ENCODE measurements at places on chromosomes 3 and 15. TPM values are rescaled to one million over a fixed set of nuclear protein-coding genes. Genes with fewer than 3 reads are reported as not detected.

DNA sequence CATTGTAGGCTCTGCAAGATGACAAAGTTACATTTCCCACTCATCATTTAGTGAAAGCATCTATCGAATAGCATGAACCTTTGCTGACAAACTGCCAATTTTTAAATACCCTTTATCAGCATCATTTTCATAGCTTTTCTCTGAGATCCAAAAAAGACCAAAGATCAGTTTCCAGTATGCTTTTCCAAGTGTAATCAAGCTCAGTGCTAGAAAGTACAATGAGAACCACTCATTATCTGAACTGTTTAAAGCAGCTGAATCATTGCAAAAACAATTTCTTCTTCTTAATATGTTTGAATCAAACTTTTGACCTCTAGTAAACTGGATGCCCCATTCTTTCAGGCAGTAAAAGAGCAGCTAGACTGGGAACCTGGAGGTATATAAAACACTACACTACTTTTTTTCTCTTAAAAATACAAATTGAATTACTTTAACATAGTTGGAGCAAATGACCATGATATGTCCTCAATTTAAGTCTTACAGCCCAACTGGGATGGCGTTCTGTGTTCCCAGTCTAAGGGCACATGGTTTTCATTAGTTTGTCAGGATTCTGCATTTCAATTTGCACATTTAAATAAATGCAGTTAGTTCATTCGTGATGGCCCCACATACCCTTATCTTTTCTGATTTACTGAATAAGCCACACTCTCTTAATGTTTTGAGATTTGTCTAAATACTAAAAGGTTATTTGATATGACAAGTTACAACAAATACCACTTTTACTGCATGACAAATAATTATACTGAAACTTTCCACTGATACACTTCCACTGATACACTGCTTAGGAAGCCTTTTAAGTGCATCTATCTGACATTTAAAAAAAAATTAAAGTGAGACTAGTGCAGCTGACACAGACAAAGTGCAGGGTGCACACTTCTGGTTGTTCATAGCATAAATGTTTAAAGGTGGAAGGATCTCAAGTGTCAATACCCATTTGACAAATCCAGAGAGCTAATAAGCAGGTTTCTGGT is 146.0 kb upstream of the FRMD4B start:
- no peak for DNase-seq

DNA sequence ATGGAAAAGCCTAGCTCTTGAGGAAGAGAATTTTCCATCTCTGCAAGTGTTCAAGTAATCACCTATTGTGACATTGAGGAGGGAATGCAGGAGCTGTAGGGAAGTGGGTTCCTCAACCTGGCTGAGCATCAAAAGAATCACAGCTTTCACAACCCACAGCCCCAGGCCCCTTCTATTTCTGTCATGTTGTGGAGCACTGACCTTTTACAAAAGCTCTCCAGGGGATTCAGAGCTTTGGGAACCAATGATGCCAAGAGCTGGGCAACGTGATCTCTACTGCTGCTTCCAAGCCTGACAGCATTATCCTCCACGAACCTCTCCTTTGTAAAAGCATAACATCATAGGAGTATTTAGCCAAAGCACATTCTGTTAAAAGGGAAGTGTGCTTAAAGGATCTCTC is 231.1 kb downstream of the ADAMTS9 start:
- DNase-seq = no peak

The MYRIP gene
- total RNA-seq = 7.2 TPM

GRCh38 chr15:77457191-77457904 is 36.7 kb downstream of the HMG20A start:
- DNase-seq = no peak

DNA sequence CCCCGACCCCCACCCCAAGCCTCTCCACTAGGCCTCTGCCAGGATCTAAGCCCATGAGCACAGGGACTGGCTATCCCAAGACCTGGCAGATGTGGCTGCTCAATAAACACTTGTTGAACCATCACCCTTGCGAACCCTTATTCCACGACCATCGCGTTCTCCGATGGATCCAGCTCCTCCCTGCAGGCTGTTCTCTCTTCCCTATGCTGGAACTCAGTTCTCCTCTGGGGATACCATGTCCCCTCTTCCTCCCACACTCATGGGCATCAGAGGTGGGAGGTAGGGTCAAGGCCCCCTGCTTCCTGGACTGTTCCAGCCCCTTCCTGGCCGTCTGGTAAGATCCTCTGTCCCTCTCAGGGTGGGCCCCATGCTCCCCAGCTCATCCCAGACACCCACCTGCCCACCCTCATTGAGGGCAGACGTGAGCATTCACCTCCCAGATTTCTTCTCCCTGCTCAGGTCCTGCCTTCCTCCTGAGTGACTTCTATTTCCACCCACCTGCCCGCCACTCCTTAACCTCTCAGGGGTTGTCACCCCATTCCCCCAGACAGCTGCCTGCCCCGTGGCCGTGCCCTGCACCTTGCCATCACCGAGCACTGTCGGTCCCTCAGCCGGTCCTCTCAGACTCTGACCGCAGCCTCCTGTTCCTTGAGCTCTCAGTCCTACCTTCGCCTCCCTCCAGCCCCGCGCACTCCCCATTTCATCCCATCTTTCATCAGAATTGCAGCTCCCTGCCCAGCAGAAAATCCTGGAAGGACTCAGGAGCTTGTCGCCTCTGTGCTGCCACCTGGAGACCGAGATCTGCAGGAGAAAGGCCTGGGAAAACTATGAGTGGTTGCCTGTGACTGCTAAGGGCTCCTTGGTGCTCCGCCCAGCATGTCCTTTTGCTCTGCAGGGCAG is 42.0 kb downstream of the PML start:
- DNase-seq = peak; percentile 69

GRCh38 chr15:69087366-69087976 is 73.0 kb upstream of the GLCE start:
- DNase-seq = no peak

- DNase-seq = no peak
Observed at GRCh38 chr3:164208821-164209220, 869.5 kb downstream of the SI start.

DNA sequence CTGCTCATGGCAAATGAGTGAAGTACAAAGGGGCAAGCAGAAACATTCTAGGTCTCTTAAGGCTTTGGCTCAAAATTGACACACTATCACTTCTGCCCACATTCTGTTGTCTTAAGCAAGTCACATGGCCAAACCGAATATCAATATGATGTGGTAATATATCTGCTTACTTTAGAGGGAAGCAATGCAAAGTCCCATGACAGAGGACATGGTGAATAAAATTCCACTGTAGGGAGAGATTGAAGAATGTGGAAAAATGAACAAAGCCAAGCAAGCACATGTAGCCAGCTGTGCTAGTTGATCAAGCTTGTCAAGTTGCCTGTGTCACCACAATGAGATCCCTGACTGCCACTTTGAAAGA is 11.2 kb upstream of the TBC1D5 start:
- DNase-seq = no peak

- no peak for DNase-seq
Observed at GRCh38 chr15:32844118-32844711, 126.4 kb downstream of the GREM1 start.

DNA sequence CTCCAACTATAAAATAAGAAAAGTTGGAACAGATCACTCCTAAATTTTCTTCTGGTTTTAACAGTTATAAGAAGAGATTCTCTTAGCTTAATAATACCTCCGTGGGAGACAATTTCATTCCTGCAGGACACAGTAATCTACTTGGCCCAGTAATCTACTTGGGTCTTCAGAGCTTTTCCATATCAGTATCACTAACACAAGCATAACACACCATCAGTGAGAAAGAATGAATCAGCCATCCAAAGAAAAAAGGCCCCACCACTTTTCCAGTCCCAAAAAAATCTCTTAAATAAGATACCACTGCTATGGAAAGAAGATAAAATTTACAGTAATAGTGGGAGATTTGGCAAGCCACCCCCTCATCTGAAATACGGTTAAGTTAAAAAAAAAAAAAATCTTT is 20.2 kb downstream of the SIN3A start:
- no peak for DNase-seq

The MYL3 gene
- 3.1 TPM for total RNA-seq

The GP5 gene
- 0.07 TPM for total RNA-seq

DNA sequence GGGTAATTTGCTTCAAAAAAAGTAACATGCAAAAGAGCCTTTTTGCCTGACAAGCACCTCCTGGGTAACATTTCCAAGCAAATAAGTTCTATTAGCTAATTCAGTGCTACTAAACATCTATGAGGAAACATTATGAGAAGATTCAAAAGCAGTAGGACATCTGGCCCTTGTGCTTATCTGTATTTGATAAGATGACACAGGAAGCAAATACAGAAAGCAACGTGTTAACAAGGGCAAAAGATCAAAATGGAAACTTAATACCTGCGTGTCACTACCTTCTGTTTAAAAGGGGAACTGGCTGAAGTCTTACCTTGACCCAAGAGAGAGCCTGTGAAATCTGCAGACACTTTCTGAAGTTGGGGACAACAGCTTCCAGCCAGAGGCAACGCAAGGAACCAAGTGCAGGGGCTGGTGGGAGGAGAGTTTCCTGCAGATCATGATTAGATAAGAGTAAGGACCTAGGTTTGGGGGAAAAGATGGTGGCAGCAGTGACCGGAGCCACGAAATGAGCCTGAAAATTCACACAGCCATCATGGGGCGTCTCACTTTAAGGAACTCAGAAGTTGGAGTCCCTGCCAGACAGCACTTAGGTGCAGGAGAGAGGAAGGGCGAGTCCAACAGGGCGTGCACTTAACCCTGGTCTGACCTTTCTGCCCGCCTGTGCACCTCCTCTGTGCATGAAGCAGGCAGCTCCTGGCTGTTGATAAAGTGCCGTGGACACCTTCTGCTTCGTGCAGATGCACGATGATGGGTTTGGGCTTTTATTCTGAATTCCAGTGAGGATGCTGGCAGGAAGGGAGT is 153.6 kb upstream of the BHLHE40 start:
- DNase-seq = peak; percentile 78

The EFHB gene
- total RNA-seq = not detected

GRCh38 chr3:141418751-141419150 is 50.4 kb downstream of the ZBTB38 start:
- DNase-seq = no peak

GRCh38 chr15:82532383-82532990 is 7.8 kb downstream of the RPS17 start:
- DNase-seq = no peak

DNA sequence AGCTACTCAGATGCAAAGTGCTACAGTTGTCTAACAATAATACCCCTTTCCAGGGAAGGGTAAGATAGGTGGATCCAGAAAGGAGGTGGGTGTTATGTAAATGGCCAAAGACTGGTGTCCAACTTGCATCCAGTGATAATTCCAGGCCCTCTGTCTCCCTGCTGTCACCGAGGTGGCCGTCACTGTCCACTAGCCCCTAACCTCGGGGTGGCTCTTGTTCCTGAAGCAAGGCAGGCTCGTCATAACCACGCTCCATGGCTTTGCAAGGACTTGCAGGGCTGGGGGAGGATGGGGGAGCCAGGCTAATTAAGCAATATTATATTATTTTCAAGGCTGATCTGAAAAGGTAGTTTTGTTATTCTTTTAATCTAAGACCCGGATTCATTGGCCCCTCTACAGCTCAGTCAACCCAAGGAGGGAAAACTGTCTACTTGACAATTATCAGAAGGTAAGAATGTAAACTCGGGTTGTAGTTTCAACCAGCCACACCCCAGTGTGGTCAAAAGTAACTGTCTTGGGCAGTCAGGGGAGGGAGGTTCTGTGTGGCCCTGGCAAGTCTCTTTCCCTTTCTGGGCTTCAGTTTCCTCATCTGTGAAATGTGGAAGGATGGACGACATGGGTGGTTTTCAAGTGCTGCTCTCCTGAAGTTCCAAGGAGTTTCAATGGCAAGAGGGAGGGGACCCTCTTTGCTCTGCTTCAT is 220.1 kb upstream of the BHLHE40 start:
- DNase-seq = no peak

GRCh38 chr3:35871009-35871408 is 231.7 kb downstream of the ARPP21 start:
- DNase-seq = no peak

DNA sequence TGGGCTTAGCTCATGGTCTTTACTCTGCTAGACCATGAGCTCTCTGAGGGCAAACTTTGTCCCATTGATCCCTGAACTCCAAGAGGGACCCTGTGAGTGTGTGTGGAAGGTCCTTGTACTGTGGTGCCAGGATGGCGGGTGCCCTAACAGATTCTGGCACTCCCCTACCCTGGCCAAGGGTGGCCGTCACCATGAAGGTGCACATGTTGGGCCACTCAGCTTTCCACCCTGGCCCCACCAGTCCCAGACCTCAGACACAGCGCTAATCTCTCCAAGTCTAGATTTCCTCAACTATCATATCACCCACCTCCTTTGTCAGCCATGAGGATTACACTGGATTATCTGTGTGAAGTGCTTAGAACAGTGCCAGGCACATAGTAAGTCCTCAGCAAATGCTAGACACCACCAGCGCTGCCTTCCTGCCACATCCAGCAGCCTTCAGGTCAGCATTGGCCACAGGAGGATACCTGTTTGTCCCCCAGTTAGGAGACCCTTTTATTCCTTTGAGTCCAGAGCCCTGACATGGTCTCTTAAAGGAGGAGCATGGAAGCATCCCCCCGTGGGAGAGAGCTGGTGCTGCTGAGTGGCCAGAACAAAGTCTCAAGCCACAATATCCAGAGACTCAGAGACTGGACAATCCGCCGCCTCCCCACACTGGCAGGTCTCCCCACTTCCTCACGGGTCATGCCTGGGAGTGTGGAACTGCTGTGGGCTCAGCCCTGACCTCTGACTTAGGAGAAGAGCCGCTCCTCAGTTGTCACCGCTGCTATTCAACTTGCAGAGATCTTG is 44.5 kb upstream of the SLCO2A1 start:
- no peak for DNase-seq

DNA sequence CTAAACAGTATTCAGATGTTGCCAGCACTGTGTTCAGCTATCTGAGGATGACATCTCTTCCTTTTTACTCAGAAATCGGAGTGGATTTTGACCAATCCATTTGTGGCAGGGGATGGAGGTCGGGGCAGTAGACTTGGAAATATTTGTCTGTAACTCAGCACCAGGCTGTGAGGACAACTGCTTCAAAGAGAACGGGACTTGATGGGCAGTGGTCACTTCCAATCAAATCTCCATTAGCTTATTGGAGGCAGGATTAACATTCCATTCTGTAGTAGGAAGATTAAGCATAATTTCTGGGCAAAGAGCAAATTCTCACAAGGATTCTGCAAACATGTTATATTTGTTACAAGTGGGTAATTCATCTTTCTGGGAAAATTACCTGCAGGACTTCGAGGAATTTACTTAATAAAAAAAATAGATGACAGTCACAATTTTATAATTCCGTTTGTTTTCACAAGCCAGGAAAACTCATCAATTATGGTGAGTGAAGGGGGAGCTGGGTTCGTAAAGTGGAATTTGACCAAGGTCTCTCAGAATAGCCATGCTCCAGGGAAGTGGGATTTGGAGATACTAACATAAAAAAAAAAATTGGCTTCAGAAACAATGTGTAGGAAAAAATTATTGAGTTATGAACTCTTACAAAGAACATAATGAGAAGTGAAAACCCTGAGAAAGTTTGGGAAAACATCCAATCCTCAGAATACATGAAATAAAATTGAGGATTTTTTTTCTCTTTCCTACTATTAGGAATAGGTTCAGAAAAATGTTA is 18.1 kb downstream of the CRABP1 start:
- no peak for DNase-seq

The IGF1R gene
- 47.7 TPM for total RNA-seq

Measured in mucosa of descending colon (tissue), 3 donors.